Stimulated activated CD4-positive, alpha-beta T cell treated with anti-CD3 and anti-CD28 coated beads, Interleukin-4, amount 100 ng/mL, for 24 hours (primary cell): ENCODE measurements at places on chromosomes 6 and 20.

GRCh38 chr20:33175123-33175522 is 7.2 kb downstream of the BPIFA2 start:
- no peak for DNase-seq

- no peak for DNase-seq
These were observed 275.1 kb downstream of the CDC5L start for GRCh38 chr6:44662461-44663121.

GRCh38 chr6:34485321-34486060 is 19.6 kb downstream of the PACSIN1 start:
- DNase-seq: no peak

DNA sequence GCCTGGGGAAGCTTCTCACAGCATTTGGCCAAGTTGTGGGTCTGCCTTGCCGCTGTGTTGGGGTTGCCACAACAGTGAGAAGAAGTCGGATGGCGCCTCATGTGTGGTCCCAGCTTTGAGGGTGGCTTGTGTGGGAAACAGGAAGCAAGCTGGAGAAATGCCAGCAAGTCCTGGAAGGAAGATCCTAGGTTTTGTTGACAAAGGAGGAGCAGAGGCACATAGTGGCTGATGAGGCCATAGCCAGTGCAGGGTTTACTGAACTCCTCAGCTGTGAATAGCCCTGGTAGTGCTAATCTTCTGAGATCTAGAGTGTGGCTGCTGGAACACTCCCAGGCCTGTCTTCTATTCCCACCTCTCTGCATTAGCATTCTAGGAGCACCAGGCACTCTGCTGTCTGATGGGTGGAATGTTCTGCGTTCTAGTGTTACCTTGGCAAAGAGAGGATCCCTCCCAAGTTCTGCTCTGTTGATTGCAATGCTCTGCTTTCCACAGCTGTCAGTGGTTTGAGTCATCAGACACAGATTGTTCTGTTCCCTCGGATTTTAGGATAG is 25.2 kb downstream of the SNPH start:
- DNase-seq: no peak

DNA sequence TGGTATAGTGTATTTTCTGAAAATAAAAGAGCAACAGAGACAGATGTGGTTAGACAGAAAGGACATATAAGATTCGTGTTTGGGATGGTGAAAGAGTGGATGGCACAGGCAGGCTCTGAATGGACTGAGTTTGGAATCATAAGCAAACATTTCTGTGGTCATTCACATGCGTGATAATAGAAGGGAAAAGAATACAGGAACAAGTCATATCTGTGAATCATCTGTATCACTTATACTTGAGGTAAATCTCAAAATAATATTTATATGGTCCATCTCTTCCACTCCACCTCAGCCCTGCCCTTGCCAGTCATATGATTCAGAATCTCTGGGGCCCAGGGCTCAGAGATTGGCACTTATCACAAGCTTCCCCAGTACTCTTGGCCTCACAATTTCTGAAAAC is 535.1 kb downstream of the BCKDHB start:
- DNase-seq: no peak

- no peak for DNase-seq
These were observed 109.0 kb upstream of the RIN2 start for GRCh38 chr20:19649041-19649440.

DNA sequence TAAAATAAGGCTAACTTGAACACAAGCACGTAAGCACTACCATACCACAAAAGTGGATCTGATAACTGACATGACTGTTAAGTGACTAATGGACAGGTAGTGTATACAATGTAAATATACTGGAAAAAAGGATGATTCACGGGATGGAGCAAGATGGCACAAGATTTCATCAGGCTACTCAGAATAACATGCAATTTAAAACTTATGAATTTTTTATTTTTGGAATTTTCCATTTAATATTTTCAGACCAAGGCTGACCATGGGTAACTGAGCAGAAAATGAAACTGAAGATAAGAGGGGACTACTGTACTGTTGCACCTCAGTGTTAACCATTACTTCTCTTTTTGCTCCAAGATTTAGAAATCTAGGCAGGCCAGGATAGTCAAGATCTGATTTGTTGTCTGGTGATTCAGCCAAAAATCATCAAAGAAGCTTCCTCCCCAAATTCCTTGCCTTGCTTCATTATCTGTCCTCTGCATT is 45.4 kb downstream of the TPBG start:
- no peak for DNase-seq

DNA sequence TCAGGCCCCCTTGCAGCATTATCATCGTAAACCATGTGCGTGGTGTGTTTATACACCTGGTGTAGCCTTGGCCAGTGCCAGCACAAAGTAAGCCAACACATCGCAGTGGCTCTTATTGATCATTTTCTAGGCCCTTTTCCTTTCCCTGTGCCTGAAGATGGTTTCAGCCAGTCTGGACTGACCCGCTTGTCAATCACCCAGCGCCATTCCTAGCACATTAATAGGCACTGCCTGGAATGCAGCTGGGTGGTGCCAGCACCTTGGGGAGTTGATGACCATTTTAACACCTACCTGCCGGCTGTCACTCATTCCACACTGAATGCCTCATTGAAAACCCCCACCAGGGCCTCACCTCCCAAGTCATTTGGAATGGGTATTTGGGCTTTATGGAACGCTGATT is 4.9 kb upstream of the UQCC2 start:
- DNase-seq: no peak

GRCh38 chr20:54368570-54368969 is 106.8 kb upstream of the DOK5 start:
- no peak for DNase-seq

GRCh38 chr6:6224933-6225486 is 95.5 kb downstream of the F13A1 start:
- DNase-seq: no peak

- no peak for DNase-seq
These were observed 119.3 kb downstream of the RNF144B start for GRCh38 chr6:18506382-18507017.

DNA sequence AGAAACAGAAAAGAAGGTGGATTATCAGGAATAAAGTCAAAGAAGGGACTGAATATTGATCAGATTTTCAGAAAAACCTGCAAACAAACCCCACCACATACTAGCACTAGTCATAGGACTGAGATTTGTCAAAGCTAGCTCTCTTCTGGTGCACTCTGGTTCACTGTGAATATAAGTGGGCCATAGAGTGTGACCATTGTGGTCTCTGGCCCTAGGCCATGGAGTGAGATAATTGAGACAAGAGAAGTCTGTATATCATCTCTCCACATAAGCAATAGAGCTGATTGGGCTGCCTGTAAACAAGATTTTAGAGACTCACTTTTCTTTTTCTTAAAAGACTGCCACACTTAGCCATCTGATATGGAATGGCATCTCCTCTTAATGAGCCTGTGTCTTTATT is 247.2 kb downstream of the LAMA2 start:
- DNase-seq: no peak
